ENCODE measurements at places on chromosomes 16 and 17. TPM values are rescaled to one million over a fixed set of nuclear protein-coding genes. Genes with fewer than 3 reads are reported as not detected.

The CNTD1 gene
- total RNA-seq = 0.46 TPM

GRCh38 chr16:54506741-54507500, 220.3 kb upstream of the IRX3 start:
- no peak for DNase-seq

- DNase-seq = no peak
These were observed 112.4 kb upstream of the NOL11 start for GRCh38 chr17:67605256-67605912.

The PRRT2 gene
- total RNA-seq = 15.1 TPM

- DNase-seq = no peak
These were observed 93.3 kb upstream of the NLRP1 start for GRCh38 chr17:5677620-5678019.

Measured in type B pancreatic cell (in vitro differentiated cells).